ENCODE measurements at places on chromosomes 4 and X. TPM values are rescaled to one million over a fixed set of nuclear protein-coding genes. Genes with fewer than 3 reads are reported as not detected.

The TBC1D9 gene
- total RNA-seq: 7.3 TPM

The MAGEA2 gene
- not detected for total RNA-seq

The CXCL11 gene
- 0.23 TPM for total RNA-seq

The STPG2 gene
- total RNA-seq: not detected

The ADH5 gene
- total RNA-seq: 97.0 TPM

The SRPX gene
- 6.2 TPM for total RNA-seq

The HSFX2 gene
- 0.08 TPM for total RNA-seq

The PRPS1 gene
- 111 TPM for total RNA-seq

The MTCP1 gene
- total RNA-seq: 11.7 TPM

The CYTL1 gene
- not detected for total RNA-seq

The SMR3B gene
- total RNA-seq: not detected

The DMP1 gene
- not detected for total RNA-seq

The RRH gene
- not detected for total RNA-seq

The CYLC1 gene
- total RNA-seq: not detected

The GCNA gene
- total RNA-seq: 1.2 TPM

Measured in A549 treated with CpdA at 1 μM for 4 hours (cell line).